Right hindlimb (tissue), 1 donor: ENCODE measurements at places on chromosomes 13 and 19.

DNA sequence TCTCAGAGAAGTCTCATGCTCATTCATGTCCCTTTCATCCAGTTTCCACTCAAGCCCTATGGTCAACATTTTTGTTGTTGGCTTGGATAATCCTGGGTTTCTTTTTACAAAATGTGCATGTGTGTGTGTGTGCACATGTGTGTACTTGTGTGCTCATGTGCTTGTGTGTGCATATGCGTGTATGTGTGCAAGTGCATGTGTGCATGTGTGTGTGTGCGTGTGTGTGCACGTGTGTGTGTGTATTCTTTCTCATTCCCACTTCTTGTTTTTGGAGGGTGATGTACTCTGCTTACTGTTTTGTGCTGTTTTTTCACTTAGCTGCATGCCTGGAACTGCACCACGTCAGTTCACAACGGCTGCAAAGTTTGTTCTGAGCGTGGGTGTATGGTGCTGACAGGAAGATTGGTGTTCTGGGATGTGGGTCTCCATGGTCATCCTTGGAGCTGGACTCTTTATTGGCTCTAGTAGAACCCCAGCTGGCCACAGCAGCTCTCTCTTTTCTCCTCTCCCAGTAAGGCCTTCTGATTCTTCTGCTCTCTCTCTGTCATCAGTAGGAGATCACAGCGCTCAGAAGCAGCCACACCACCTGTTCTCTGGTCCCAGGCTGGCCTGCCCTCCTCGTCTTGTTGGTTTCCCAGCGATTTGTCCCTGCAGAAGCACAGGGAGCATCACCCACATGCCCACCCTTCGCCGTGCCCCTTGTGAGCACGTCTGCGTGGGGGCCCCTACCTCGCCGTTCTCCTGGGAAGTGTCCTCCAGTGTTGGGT is 60.8 kb downstream of the SOX1 start:
- peak; percentile 58 for DNase-seq

- no peak for DNase-seq
Observed at GRCh38 chr13:26883613-26884257, 123.1 kb upstream of the GPR12 start.

DNA sequence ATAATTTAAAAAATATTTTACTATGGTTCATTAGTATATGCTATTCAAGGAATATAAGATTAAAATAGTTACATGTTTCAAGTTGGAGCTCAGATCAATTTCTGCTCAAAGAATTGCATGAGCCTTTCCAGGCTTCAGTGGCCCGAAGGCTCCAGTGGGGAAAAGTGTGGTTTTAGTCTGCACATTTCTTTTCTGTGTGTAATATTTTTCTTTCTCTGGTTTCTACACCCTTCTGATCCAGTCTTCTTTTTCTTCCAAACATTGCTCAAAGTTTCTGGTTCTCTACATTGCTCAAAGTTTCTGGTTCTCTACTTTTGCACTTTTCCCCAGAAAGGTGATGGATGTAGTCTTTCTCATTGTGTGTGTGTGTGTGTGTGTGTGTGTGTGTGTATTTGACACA is 64.7 kb upstream of the OXGR1 start:
- no peak for DNase-seq

DNA sequence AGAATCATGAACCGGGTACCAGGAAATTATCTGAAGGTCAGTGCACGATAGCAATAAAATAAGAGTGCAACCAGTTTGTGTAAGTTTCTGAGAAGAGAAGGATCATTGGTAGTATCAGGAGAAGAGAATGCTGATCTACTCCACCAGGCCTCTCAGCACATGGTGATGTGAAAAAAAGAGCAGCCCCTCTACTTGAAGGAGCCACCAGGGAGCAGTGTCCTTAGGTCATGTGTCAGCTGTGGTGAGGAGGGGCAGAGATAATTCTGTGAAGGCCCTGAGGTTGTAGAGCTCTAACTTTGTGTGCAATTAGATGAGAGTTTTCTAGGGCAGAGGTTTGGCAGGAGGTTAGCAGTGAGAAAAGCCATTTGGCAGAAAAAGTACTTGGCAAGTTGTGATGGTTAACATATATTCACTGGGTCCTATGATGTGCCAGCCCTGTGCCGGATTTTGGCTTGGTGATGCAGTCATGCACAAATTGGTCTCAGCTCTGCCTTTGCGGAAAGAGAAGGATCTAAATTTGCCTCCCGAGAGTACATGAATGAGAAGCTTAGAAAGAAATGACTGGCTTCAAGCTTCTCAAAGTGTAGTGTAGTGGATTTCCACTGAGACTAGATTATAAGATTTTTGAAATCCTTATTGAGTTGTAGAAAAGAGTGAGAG is 19.2 kb upstream of the ZC3H13 start:
- DNase-seq = no peak

DNA sequence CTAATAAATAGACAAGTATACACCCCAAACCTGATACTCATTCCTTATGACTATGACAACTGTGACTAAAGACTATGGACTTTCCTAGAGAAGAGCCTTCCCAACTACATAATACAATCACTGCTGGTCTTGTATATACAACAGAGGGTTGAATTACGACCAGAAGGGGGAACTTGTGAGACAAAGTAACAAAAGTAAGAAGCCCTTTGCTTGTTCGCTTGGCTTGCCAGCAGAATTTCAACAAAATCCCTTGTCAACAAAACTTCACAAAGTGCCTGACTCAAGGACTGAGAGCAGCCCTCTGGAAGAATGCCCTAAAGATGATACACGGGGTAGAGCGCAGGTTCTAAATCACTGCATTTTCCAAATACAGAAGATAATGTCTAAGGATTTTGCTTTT is 99.4 kb downstream of the WASF3 start:
- DNase-seq = no peak

- DNase-seq = no peak
Observed at GRCh38 chr13:24254146-24254841, 55.1 kb upstream of the C1QTNF9 start.

DNA sequence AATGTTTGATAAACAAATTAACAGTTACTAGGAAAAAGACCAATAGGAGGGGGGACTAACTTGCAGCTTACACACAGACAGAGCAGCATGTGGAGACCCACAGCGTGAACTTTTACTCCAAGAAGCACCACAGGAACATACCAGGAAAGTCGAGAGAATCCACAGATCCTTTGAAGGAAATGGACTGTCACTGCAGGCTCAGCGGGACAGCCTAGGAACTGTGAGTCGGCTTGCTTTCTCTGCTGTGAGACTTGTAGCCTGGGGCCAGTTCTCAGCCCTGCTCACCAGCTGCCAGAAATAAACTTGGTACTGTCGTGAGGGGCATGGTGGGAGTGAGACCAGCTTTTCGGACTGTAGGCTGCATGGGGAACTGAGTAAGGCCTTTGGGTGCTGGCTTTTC is 1211.5 kb downstream of the PCDH17 start:
- no peak for DNase-seq

DNA sequence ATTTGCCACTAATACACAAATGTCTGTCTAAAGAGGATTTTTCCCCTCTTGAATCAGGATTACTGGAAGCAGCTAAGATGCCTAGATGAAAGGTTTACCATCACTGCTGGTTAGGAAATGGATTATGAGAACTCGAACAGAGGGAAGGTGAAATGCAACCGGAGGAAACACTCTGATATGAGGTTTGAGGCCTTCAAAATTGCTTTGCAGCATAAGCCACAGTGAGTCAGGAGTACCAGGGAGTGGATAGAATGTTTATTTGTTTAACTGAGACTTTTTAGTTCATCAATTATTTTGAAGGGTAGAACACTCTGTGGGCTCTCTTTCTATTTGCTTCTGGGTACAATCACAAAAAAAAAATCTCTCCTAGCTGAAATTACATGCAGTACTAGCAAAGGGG is 18.1 kb downstream of the CDADC1 start:
- DNase-seq = no peak

GRCh38 chr13:35159041-35159440 is 217.0 kb downstream of the NBEA start:
- DNase-seq = no peak

- DNase-seq = peak; percentile 30
Observed at GRCh38 chr13:32639502-32640105, 53.4 kb downstream of the PDS5B start.

DNA sequence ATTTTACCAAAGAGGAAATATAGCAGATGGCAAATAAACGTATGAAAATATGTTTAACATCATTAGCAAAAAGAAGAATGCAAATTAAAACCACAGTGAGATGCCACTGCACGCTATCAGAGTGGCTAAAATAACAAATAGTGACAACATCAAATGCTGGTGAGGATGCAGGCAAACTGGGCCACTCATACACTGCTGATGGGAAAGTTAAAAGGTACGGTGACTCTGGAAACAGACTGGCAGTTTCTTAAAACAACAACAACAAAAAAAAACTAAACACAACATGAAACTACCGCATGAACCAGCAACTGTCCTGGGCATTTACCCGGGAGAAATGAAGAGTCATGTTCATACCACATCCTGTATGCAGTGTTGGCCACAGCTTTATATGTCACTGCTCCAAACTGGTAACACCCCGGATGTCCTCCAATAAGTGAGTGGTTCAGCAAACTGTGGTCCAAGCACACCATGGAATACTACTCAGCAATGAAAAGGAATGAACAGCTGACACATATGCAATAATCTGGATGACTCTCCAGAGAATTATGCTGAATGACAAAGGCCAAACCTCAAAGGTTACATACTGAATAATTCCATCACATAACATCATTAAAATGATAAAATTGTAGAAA is 22.3 kb downstream of the EPS15L1 start:
- DNase-seq = no peak

DNA sequence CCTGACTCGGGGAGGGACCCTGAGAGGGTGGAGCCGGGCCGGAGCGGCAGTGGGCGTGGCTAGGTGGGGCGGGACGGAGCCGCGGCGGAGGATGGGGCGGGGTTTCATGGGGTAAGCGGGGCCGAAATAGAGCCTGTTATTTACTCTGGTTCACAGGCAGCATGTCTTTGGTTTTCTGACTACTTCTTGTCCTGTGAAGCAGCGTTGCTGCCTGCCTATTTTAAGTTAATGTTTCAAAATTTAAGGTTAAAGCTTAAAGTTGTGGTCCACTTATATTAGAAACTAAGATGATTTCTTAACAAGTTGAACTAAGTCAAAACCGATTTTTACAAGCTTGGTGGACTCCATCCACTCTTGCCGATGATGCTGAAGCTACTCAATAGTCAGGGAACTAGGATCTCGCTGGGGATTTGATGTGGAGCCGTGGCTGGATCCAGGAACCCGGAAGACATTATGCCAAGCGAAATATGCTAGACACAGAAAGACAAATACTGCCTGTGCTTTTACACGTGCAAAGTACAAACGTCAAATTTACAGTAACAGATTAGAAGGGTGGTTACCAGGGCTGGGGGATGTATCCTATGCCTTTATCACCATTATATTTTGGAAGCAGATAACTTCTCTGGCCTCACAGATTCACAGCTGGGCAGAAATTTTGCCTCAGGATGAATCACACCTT is 433 bp upstream of the ZNF616 start:
- DNase-seq = no peak

DNA sequence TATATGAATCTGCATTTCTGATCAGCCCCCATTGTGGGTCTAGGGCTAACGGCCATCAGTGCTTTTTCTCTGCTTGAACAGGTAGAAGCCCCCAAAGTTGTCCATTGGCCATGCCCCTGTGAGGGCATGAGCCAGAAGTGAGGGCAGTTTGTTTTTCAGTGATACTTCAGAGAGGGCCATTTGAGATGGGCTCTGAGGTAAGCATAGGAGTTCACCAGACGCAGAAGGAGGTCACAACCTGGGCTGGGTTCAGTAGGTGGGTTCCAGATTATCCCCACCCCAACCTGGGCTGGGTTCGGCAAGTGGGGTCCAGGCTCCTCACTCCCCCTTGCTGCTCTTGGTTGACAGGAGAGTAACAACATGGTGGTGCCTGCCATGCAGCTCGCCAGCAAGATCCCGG is 33.4 kb downstream of the MAU2 start:
- DNase-seq = no peak

GRCh38 chr13:21603531-21604448 is at the start of gene MICU2:
MICU2 (minus strand) TSS chr13:21604170; CDS start chr13:21604148, 22 bp downstream.
- DNase-seq = peak; percentile 96

DNA sequence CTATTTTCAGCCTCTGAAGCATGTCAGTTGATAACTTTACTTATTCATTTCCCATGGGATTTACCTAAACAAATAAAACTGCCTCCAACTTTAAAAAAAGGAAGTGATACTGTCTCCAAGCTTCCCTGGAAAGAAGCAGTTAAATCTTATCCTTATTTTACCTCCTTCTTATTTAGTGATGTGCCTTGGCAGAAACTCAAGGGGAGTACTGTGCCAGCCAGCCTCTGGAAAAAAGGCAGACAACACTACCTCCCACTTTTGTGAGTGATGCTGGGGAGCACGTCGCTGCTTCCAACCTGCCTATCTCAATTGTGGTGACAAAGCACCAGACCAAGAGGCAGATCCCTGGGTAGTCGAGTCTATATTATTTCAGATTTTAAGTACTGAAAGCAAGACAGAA is 765.6 kb downstream of the DIAPH3 start:
- DNase-seq = no peak

DNA sequence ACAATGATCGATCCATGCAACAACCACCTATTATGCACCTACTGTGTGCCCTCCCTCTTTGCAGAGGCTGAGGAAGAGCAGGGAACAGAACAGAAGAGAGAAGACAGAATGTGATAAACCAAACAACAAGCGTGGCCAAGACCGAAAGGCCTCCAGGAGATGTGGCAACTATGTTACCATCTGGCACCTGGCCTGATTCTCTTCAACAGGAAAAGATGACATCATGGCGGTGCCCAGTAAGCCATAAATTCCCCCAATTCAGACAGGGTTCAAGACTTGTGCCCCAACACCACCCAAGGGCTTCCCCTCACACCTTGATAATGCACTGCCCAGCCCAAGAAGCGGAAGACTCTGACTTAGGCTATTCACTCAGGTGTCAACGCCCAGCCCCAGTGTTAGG is 44.3 kb downstream of the SLC7A1 start:
- no peak for DNase-seq

- DNase-seq = peak; percentile 56
Observed at GRCh38 chr13:33172400-33172799, 113.2 kb downstream of the STARD13 start.

DNA sequence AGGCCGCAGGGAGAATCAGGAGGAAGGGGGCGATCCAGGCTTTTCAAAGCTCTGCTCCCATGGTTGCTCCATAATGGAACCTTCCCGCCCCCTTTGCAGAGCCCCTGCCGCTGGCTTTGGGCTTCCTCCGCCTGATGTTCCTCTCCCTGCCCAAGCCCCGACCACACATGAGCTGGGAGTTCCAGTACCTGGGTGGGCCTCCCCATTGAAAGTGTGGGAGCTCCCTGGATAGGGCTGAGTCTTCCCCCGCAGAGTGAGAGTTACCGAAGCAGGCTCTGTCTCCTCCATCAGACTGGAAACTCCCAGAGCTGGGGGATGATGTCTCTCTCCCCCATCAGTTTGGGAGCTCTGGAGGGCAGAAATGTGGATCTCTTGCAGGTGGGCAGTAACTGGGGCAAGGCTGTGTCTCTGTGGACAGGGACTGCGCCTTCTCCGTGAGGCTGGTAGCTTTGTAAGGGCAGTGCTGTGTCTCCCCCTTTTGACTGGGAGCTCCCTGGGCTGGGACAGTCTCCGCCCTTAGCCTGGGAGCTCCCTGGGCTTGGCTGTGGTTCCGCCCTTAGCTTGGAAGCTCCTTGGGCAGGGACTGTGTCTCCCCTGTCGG is 722 bp downstream of the DCAF15 start:
- DNase-seq = peak; percentile 58

GRCh38 chr13:77429320-77430142 is 102.6 kb upstream of the MYCBP2 start:
- no peak for DNase-seq
